ENCODE measurements at places on chromosomes 12 and 14. TPM values are rescaled to one million over a fixed set of nuclear protein-coding genes. Genes with fewer than 3 reads are reported as not detected.

Gene SLC6A15
- total RNA-seq, result 14.8 TPM

Gene KRT82
- total RNA-seq, result not detected

DNA sequence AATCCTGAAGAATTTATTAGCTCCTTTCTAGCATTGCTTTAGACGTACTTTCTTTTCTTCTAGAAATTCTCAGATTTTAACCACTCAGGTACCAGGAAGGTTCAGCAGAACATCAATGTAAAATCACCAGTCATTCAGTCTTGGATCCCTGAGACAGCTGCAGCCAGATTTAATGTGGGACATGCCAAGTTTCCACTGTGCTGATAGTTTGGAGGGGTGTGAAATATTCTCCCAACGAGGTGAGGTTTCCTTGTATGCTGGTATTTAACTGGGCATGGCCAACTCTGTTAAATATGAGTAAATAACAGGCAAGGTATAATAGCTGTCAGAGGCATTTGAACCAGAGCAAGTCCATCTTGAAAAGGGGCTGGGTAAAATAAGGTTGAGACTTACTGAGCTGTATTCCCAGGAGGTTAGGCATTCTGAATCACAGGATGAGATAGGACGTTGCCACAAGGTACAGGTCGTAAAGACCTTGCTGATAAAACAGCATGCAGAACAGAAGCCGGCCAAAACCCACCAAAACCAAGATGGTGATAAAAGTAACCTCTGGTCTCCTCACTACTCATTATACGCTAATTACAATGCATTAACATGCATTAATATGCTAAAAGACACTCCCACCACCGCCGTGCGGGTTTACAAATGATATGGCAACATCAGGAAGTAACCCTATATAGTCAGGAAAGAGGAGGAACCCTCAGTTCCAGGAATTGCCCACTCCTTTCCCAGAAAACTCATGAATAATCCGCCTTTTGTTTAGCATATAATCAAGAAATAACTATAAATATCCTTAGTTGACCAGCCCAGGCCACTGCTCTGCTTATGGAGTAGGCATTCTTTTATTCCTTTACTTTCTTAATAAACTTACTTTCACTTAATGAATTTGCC lies 75.2 kb upstream of the RASSF8 start:
- H3K4me1 ChIP-seq, result no peaks in the 10 kb centered on the region
- H3K4me3 ChIP-seq, result no peak overlapping the region
- peaks cover 6% of the 10 kb centered on the region for H3K36me3 ChIP-seq
- H3K27me3 ChIP-seq, result peaks cover 15% of the 10 kb centered on the region

GRCh38 chr12:110619534-110619953 lies 5.6 kb downstream of the TCTN1 start:
- H3K4me1 ChIP-seq, result peaks cover under 1% of the 10 kb centered on the region
- no peak overlapping the region for H3K27ac ChIP-seq
- H3K36me3 ChIP-seq, result peaks cover 10% of the 10 kb centered on the region
- DNase-seq, result no peak
- no peak overlapping the region for H3K4me3 ChIP-seq

- no peaks in the 10 kb centered on the region for H3K27me3 ChIP-seq
- no peak for DNase-seq
- peaks cover 35% of the 10 kb centered on the region for H3K4me1 ChIP-seq
- no peak overlapping the region for H3K4me3 ChIP-seq
Measured at GRCh38 chr14:21090194-21090939, 8.1 kb downstream of the ZNF219 start.

Data from type B pancreatic cell (in vitro differentiated cells).